T-helper 9 cell (primary cell): ENCODE measurements at places on chromosomes 7 and 10.

DNA sequence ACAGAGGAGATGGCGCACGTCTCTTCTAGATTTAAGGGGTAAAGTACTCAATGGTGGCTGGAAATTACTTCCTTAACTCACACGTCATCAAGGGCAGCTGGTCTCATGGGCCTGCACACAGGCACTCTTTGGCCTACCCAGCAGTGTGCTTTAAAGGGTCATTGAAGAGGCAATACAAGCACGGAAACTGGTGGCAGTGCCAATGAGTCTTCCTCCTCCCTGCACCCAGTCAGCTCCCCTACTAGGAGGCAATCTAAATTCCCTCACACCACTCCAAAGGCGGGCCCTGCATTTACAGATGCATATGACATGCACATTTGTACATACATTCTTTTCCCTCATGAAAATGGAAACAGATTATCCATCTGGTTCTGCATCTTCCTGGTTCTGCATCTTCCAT, 47.4 kb downstream of the PPIF start:
- DNase-seq, result no peak

DNA sequence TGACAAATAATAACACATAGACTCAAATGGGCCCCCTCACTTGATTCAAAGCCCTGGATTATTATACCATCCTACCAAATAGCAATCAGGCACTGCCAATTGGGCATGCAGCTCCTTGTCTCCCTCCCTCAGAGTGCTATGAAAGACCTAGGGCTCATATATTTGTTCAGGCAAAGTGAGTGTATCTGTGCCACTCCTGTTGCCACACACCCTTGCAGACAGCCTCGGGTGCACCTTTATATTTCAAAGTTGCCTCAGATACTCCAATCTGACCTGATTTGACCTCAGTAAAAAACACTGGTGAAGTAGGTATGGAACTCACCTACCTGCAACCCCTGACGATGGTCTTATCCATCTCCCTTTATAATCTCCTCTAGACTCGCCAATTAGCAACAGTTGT, 3.0 kb upstream of the NAMPT start:
- no peak for DNase-seq

- DNase-seq, result no peak
Observed at GRCh38 chr7:107162475-107162874, 6.3 kb upstream of the HBP1 start.

DNA sequence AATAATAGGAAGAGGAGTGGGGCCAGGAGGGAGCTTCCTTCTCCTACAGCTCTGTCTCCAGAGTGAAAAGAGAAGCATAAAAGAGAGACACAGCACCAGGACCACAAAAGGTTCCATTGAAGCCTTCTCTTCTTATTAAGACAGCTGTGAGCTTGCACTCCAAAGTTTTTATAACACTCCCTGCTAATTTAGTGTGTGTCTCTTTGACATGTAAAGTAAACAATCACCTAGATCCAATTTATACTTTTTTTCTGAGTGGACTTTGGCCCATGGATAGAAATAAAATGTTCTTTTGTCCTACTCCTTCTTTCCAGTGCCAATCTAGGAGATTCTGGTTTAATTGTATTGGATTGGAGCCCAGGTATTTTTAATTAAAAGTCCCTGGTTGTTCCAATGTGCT, at the start of gene CYP2C8:
Gene CYP2C8 (minus strand): TSS at position 212 of the 400 bp plus-strand sequence. CDS start 95 bp downstream, at position 117.
- no peak for DNase-seq

DNA sequence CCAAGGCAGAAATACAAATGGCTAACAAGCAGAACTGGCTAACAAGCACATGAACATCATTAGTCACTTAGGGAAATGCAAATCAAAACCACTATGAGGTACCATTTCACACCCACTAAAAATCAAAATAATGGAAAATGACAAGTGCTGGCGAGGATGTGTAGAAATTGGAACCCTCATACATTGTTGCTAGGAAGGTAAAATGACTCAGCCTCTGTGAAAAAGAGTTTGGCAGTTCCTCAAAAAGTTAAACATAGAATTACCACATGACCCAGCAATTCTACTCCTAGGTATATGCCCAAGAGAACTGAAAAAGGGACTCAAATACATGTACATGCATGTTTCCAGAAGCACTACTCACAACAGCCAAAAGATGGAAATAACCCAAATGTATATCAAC, 52.8 kb upstream of the ANAPC16 start:
- DNase-seq, result no peak

GRCh38 chr10:3785851-3786271, 852 bp upstream of the KLF6 start:
- no peak for DNase-seq

DNA sequence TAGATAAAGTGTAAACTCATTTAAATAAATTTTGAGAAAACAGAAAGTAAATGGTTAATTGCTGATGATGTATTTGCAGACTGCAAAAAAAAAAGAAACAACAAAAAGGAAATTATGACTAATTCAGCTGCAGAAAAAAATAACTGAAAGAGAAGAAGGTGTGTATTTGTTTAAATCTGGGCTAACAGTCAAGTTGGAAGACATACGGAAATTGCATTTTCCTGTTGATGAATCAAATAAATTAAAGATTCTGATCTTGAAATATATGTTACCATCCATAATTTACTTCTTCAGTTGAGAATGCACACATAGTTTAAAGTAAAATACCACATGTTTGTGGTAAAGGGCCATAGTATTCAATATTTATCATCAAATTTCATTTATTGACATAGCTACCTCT, 19.3 kb upstream of the ING3 start:
- DNase-seq, result no peak

DNA sequence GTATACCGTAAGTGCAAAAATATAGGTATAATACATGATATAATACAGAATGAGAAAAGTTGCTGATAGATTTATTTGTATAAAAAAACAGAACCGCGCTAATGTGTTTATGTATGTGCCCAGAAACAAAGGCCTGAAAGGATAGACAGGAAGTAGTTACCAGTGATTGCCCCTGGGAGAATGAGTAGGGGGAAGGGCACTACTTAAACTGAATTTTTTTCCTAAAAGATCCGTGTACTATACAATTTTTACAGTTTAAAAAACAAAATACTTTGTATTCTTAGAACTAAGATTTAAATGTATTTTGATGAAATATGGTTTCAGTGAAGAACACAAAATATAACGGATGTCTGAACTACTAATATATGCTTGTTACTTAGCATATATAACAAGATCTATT, 2.9 kb downstream of the IPMK start:
- DNase-seq, result no peak

GRCh38 chr7:152869041-152869676, 109.6 kb downstream of the ACTR3B start:
- DNase-seq, result no peak

- no peak for DNase-seq
Observed at GRCh38 chr7:80600046-80600445, 38.4 kb upstream of the CD36 start.

DNA sequence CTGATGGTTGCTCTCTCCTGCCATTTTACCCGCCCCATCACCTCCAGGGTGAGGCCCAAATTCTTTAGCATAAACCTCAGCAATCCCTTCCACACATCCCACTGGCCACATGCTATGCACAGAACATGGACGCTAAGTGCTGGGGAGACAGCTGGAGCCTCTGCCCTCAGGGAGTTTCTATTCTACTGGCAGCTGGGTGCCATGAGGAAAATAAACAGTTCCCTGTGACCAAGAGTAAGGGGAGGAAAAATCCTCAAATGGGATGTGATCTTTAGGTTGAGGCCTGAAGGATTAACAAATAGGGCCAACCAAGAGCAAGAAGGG, 1.2 kb downstream of the PARP12 start:
- DNase-seq, result no peak

GRCh38 chr7:156109988-156110387, 297.7 kb upstream of the SHH start:
- no peak for DNase-seq

GRCh38 chr10:86650151-86650550, 4.2 kb upstream of the OPN4 start:
- DNase-seq, result no peak

DNA sequence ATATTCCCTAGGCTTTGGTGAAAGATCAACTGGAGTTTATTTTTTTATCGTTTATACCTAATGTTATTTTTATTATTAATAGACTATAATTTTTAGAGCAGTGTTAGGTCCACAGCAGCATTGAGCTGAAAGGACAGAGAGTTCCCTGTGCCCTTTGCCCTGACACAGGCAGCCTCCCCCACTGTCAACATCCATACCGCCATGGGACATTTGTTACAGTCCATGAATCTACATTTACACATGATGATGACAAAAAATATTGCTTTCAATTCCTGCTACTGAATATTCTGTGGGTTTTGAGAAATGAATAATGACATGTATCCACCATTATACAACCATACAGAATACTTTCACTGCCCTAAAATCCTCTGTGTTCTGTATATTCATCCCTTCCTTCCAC, 1297.5 kb upstream of the SORCS1 start:
- no peak for DNase-seq

- no peak for DNase-seq
Observed at GRCh38 chr10:126140746-126141273, 244.4 kb downstream of the FANK1 start.

DNA sequence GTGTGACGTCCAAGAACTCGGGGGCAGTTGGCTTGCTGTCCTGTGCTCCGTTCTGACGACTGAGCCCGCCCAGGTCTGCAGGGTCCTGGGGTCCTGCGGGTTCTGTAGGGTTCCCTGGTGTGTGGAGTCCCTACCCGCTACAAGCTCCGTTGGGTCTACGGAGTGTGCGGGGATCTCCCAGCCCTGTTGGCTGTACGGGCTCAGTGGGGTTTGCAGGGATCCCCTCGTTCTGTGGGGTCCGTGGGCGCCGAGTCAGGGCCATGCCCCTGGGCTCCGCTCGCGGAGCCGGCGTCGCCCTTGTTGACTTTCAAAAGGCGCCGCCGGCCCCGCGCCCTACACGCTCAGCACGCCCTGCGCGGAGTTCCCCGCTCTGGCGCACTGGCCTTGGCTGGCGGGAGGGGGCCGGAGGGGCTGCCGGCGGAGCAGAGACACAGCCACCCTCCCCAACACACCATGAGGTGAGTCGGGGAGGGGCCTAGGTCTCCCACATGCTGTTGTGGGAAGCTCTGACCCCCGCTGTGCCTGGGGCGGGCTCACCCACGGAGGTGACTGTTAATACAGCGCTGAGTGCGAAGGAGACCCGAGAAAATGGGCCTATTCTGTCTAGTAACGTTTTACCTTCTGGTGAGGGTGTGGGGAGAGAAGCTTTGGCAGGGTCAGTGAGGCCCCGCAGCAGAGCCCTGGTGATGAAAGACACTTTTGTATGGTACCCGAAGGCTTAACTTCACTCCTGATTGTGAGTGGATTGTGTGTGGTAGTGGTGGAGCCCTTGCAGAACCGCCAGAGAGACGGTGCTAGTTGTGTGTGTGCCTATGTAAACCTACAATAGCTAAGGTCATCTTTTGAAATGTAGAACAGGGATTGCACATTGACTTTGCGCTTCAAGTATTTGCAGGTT, 8.1 kb downstream of the TASOR2 start:
- DNase-seq, result peak; percentile 51

- DNase-seq, result peak; percentile 68
Observed at GRCh38 chr10:47047577-47048525, 136.6 kb downstream of the PTPN20 start.

- no peak for DNase-seq
Observed at GRCh38 chr7:41955893-41956675, 253.2 kb upstream of the INHBA start.

GRCh38 chr7:126533715-126534114, 719.0 kb downstream of the GRM8 start:
- DNase-seq, result no peak

DNA sequence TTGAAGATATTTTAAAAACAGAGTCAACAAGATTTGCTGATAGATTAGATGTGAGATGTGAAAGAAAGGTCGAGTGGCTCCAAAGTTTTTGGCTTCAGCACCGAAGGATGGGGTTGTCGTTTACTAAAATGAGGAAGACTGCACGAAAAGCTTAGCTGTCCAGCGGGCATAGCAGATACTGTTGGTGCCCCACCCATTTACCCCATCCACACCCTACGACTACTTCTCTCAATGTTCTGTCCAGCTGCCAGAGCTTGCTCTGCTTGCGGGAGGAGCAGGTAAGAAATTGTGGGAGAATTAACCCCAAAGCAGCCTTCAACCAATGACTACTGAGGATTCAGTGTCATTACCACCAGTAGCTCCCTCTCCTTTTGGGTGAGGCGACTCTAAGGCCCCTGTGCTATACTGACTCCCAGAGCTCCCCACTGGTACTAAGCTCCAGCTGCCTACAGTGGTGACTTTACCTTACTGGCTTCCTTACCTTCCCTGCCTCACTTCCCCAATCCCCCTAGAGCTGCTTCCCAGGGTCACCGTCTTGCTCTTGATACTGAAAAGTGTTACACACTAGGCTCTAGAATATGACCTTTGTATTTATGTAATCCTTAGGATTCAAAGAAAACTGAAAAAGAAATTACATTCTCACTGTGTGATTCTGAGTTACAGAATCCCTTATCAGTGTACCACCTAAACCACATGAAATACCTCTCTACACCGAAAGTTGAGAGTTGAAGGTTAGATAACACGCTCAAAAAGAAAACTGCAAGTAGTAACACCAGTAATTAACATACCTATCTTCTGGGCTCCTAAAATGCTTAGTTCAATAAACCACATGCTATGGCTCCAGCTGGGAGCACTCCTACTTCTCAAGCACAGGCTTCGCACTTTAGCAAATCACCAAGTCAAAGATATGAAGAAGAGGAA, 22.3 kb downstream of the CACUL1 start:
- no peak for DNase-seq

DNA sequence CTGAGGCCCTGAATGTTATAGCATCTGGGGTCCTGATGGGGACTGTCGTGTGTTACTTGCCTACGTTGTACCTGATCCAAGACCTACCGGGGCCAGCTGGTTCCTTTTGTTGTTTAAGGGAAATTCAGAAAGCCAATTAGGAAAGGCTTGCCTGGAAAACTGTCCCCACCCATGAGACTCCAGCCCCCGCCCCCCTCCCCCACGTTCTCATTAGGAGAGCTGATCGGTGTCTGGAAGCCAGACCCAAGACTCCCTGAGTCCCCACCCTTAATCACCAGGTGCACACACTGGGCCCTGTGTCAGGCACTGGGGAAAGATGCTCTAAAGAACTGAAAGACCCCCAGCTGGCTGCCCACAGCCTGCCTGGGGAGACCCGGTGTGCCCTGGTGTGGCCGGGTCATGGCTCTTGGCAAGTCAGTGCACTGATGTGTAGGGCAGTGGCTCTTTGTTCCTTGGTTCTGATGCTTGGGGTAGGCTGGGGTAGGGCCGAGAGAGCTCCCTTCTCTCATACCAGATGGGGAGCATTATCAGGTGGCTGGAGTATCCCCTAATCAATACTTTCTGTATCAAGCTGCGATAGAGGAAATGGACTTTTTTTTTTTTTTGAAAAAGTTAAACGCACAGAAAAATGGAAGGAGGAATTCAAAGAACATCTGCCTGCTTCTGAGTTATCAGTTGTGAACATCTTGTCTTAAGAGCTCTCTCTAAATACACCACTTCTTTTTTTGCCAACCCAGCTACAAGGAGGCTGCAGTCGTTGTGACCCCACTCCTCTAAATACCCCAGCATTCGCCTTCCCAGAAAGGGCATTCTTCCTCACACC, 16.9 kb downstream of the TSPAN15 start:
- DNase-seq, result no peak

GRCh38 chr7:140269004-140269638, 92.3 kb upstream of the KDM7A start:
- no peak for DNase-seq

- no peak for DNase-seq
Observed at GRCh38 chr10:10256860-10257259, 760.8 kb upstream of the CELF2 start.

- no peak for DNase-seq
Observed at GRCh38 chr10:31593124-31593523, 274.1 kb downstream of the ZEB1 start.

- no peak for DNase-seq
Observed at GRCh38 chr10:17768496-17768895, 16.5 kb downstream of the TMEM236 start.

- DNase-seq, result no peak
Observed at GRCh38 chr10:30387646-30388243, 38.7 kb upstream of the MTPAP start.
